ENCODE measurements at places on chromosomes 1 and 21.

GRCh38 chr1:239053279-239053678, 333.1 kb upstream of the CHRM3 start:
- no peak for DNase-seq

- no peak for DNase-seq
These were observed 9.0 kb upstream of the ELOVL1 start for GRCh38 chr1:43376723-43377235.

DNA sequence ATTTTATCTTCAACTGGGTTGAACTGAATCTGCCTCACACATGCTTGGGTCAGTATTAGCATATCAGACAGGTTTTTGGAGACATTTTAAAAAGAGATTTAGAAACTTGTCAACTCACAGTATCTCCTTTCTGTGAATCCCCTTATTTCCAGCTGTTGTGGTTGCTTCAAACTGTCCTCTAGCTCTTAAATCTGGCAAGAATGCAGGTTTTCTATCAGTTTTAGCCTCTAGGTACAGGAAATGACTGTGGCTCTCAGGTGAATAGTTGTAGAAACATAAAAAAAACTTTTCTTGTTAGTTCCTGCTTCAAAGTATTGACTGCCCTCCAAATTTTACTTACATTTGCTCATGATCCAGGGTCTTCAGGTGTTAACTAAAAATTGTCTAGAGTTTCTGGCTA, 495.7 kb upstream of the TMPRSS15 start:
- DNase-seq, result no peak

DNA sequence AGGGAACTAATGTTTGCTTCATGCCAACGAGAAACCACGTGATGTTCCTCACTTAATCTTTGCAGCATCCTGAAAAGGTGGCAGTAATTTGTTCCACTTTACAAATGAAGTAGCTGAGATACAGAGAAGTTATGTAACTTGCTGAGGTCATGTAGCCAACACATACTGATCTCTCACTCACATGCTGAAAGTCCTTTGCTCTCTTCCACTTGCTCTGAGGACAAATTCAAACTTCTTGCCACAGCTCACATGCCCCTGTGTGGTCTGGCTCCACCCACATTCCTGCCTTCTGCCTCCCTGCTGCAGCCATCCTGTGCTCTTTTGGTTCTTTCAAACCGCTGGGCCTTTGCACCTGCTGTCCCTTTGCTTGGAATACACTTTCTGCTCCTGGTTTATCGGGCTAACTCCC, 55.4 kb downstream of the TMCO4 start:
- no peak for DNase-seq

- no peak for DNase-seq
These were observed 44.5 kb upstream of the DISP3 start for GRCh38 chr1:11434501-11434900.

GRCh38 chr1:74010206-74010605, 187.8 kb downstream of the LRRIQ3 start:
- DNase-seq, result no peak

GRCh38 chr1:198741744-198742143, 102.9 kb downstream of the PTPRC start:
- DNase-seq, result no peak

DNA sequence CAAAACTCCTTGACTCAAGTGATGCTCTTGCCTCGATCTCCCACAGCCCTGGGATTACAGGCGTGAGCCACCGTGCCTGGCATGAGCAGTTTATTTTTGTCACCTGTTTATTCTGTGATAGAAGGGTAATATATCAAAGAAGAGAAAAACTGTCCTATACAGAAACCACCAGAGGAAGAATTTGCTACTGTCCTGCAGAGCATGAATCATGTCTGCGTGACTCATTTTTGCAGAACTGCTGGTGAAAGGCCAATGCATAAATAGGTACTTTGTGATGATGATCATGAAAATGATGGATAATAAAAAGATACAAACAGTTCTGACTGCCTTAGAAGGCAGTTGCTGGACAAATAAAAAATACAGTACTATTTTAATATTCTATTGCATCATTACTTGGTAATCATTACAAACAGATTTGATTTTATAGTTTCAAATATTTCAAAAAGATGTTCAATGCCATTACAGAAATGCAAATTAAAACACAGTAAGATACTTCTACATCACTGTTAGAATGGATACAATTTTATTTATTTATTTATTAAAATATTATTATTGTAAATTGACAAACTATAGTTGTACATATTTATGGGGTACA, 26.5 kb downstream of the RIPPLY3 start:
- DNase-seq, result peak; percentile 24

GRCh38 chr21:35032474-35033263, 16.4 kb downstream of the RUNX1 start:
- DNase-seq, result no peak

DNA sequence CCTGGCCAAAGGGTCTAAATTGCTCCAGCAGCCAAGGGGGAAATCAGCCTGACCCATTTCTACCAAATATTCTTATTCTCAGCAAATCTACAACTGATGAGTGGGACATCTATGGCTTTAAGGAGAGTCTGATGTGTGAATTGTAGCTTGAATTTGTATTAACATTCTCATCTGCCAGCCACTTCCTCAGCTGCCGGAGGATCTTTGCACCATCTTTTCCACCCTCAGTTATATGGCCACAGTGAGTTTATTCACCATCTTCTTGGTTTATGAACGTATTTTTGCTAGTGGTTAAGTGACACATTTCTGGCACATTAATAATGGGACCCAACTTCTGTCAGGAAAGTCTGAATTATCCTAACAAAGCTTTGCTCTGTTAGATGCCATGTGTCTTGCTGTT, 69.6 kb downstream of the COLGALT2 start:
- no peak for DNase-seq

DNA sequence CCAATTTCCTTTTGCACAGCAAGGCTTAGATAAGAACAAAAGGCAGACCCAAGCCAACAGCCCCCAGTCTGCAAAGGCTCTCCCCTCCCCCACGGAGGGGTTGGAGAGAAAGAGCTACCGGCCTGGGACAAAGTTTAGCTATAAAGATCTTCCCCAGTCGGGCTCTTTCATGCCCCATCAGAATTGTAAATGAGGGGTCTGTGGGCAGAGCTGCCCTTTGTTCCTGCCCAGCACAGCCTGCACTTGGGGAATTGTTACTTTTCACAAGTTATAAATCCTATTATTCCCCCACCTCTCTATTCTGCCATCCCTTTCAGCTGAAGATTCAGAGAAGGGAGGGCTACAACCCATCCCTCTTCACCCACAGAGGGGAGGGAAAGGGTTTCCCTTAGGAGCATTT, 3.5 kb downstream of the MYCL start:
- peak; percentile 21 for DNase-seq

- peak; percentile 14 for DNase-seq
These were observed 137.9 kb downstream of the DENND1B start for GRCh38 chr1:197637406-197637805.

DNA sequence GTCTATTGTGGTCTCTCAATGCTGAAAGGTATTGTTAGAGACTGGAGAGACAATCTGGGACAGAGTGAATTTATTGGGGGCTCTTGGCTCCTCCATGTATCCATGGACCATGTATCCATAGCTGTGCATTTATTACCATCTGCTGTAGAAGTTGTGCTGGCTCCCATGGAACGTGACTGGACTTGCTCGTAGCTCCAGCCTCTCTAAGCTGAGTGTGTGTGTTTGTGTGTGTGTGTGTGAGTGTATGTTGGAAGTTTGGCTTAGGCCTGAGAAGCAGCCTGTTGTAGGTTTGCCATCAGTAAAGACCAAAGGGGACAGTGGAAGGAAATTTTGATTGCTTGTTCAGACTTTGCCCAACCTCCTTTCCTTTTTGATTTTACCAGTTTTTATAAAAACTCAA, 105.7 kb upstream of the USP24 start:
- DNase-seq, result no peak

- DNase-seq, result peak; percentile 31
These were observed 3.3 kb upstream of the FAM110D start for GRCh38 chr1:26155370-26156284.

GRCh38 chr1:22225858-22226589, 83.1 kb upstream of the WNT4 start:
- no peak for DNase-seq

DNA sequence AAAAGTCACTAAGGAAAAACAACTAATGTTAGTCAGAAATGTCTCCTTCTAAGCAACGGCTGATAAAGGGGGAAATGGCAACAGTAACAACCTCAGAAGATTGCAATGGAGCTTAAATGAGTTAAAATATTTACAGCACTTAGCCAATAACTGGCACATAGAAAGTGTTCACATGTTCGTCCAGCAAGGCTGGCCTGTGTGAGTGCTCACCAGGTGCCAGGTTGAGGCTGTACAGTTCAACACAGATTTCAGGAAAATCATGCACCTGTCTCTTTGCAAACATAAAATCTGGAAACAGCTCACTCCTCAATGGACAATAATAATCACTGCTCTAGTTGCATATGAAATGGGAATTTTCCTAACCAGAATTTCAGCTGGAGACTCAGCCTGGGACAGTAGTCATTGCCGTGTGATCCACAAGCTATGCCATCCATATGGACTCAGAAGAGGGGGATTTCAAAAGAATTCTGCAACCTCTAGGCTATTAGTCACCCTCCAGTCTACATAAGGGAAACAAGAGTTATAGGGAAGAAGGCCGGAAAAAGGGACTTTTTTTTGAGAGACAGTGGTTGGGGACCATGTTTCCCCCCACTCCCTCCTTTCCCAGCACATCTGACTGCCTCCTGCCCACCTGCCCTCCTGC, 68.6 kb downstream of the SYDE2 start:
- DNase-seq, result no peak

DNA sequence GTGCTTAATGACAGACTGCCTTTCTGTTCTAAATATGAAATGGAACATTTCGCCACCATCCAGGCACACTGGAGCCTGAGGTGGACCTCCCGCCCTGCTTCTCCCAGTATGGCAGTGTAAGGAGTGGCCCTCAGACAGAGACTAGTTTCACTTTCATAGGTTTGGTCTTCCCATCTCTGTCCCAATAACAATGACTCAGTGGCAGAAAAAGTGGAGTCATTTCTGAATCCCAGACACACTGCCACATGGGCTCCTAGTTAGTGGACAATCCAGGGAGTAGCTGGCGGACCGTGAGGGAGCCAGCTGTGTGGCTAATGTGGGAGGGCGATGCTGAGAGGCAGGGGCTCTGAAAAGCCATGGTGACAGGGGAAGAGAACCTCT, 95.6 kb upstream of the TSPAN2 start:
- no peak for DNase-seq
